H4 (cell line): ENCODE measurements at places on chromosomes 7 and 10. TPM values are rescaled to one million over a fixed set of nuclear protein-coding genes. Genes with fewer than 3 reads are reported as not detected.

The OR2A5 gene
- not detected in 2 replicates for total RNA-seq

The PTPN20 gene
- not detected in 2 replicates for total RNA-seq

The PDZD7 gene
- total RNA-seq: 0.21 and 0.97 TPM in 2 replicates

The KCNMA1 gene
- total RNA-seq: 8.0 and 8.4 TPM in 2 replicates

The DYNC1I1 gene
- total RNA-seq: 6.2 and 6.5 TPM in 2 replicates

The GTPBP10 gene
- 23.1 and 28.2 TPM in 2 replicates for total RNA-seq

The LRMDA gene
- total RNA-seq: 0.10 TPM in 1 of 2 replicates, not detected in the other

The SMKR1 gene
- total RNA-seq: 0.25 and 1.0 TPM in 2 replicates

The PTPRZ1 gene
- 0.02 and 0.39 TPM in 2 replicates for total RNA-seq

The NPSR1 gene
- total RNA-seq: not detected in 2 replicates

The SPDYE11 gene
- total RNA-seq: not detected in 2 replicates

The SLC35G1 gene
- total RNA-seq: 6.9 and 11.0 TPM in 2 replicates

The CAMK2B gene
- total RNA-seq: 0.06 TPM in 1 of 2 replicates, not detected in the other

The SPDYE2 gene
- not detected in 2 replicates for total RNA-seq
